Activated T-cell treated with anti-CD3 and anti-CD28 coated beads, Interleukin-2, amount 50 U/mL, for 72 hours (primary cell): ENCODE measurements at places on chromosomes 4 and X.

DNA sequence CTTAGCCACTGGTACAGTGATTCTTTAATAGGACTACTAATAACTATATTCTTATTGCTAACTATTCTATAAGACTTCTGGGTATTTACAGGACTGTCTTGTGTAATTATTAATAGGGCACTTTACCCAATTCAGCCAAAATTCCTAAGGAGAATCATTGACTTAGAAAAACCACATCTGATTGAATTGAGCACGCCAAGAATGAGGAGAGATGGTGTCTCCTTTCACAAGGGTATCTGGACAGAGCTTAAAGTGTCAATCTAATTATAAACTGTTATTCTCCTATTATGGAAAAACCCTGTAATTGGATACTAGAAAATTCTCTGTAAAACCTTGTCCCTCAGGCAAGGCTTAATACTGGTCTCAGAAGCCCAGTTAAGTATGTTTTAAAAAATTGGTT is 111.1 kb upstream of the TLL1 start:
- DNase-seq, result no peak

GRCh38 chrX:37796310-37796709 is 16.5 kb downstream of the CYBB start:
- no peak for DNase-seq

GRCh38 chr4:32879913-32880312 is 2159.7 kb downstream of the PCDH7 start:
- no peak for DNase-seq

DNA sequence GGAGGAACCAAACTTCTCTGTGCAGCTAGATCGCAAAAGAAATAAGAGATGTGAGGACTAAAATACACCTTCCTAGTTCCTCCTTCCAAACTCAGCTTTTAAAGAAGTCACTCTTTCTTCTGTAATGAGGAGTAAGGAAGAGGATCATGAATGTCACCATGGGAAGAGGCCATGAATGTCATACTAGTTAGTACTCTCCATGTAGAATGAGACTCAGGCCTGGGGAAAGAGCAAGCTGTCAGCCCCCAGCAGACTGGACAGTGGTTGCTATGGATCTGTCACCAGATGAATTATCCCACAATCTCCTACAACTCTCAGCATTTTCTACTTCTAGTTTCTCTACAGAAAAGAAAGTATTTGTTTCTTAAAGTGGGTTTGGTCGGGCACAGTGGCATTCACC is 57.1 kb upstream of the PRDM8 start:
- DNase-seq, result no peak

DNA sequence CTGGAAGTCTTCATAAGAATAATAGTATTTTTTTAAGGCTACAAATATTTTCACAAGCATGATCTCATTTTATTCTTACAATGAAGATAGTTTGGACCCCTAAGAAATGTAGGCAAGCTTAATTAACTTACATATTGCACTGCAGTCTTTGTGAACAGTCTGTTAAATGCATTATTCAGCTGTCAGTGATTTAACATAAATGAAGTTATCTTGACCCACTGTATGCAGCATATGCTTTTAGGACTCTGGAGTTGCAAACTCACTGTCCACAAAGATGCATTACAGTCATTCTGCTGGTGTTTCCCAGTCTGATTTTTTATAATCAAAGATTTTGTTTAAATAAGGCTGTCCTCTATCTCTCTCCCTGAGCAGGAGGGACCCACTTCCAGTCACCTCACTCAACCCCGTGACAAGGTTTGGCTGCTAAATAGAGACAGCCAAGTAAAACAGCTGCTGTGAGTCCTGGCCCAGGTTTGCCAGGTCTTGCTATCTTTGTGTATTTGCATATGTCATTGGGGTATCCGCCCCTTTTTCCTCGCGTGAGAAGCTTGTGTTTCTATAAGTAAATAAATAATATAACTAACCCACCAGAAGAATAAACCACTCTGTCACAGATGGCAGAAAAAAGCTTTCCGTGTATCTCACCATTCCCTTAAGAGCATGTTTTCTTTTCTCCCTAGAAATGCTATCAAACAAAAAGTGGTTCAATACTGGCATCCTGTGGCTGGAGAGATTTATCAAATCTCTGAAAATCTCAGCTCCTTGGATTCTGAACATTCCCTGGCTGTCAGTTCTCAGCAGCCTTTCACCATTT is 67.0 kb downstream of the SLC7A11 start:
- no peak for DNase-seq

DNA sequence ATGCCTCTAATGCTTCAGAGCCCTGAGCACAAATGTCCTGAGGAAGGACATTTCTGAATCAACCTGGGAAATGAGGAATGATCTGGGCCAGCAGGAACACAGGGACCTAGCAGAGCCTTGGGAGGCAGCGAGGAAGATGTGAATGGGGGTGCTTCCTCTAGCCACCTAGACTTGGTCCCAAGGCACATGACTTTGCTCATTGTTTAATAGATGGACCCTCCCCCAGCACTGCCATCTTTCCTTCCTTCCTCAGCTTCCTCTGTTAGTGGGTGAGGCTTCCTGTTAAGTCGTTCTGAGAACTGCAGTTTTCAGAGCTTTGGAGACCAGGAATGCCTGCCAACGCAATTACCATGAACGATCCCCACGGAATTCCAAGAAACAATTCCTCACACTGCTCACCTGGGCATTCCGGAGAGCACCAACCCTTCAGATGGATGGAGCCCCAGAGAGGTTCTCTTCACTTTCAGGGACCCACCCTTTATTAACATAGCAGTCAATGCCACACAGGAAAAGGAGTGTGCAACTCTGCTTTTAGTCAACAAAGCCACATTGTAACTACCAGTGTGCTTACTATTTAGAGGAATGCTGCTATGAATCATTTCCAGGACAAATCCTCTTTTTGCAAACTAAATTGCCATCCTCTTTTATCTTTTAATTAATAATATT is 48.5 kb upstream of the STIM2 start:
- no peak for DNase-seq

DNA sequence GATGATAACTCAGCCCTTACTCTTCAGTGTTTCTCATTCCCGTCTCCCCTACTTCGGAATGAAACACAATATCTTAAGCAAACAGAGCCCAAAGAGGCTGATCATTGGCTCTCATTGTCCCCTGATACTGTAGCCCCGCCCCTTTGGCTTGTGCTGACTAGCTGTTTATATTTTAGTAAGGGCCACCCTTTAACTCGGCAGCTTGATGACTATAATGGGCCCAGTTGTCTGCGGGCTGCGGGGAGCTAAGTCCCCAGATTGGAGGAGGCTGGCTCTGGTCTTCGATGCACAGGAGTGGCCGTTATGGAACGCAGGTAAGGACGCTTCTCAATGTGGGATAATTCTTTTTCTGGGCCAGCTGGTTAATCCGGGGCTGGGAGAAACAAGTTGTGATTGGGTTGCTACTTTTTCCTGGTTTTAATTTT is at the start of gene TRIM2:
Gene TRIM2, plus strand, starts transcription at position 197 of the 425 bp plus-strand sequence. Its CDS starts 88 bp downstream, at position 285.
- DNase-seq, result no peak

GRCh38 chrX:155071694-155072280 is 479 bp downstream of the BRCC3 start:
- no peak for DNase-seq

DNA sequence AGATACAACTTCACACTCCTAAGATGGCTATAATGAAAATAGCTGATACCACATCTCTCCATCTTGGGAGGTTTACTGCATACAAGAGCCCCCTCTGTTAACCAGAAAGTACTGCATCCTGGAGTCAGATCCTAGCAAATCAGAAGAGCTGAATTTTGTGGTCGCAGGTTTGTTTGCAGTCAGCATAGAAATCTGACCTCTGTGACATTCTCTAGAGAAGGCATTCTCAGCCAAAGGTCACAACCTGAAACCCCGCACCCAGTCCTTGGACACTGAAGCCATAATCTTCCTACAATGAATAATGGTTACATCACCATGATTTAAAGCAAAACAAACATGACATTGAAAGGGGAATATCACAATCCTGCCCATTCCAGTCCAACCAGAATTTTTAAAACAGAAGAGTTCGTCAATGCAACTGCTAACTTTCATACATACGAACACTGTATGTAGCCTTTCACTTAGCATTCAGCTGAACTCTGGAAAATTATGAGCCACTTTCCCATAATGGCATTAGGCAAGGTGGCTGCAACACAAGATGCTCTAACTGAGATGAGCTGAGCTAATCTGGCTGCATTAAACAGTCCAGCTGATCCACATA is 17.6 kb downstream of the HS6ST2 start:
- no peak for DNase-seq

DNA sequence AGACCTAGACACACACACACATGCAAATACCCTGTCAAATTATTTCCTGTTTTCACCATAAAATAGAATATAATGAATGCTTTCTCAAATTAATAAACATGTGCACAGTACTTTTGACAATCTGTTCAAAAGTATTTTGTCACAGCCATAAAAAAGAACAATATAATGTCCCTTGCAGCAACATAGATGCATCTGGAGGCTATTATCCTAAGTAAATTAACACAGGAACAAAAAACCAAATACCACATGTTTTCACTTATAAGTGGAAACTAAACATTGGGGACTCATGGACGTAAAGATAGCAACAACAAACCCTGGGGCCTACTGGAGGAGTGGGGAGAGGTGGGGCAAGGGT is 15.5 kb downstream of the RAB40A start:
- DNase-seq, result no peak

DNA sequence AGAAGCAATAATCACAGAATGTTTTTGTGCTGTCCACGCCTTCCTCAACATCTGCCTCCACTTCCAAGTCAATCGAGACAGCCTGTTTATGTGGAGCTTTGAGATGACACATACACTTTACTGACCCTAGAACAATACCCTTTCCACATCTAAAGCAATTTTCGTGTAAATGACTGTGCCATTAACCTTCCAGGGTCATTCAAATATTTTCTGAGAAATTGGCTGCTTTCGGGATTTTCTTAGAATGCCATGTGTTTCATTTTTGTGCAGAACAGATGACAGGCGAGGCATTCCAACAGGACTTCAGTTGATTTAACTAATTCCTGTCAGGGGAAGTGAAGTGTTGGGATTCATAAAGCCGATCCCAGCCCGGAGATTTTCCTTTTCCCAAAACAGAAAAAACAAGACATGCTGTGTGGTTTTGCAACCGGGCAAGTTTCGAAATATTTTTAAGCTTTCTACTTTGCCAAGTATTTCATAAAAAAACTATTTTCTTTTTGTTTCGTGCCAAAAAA is 73.9 kb downstream of the SORBS2 start:
- DNase-seq, result no peak

GRCh38 chrX:17680732-17681413 is 56.4 kb upstream of the SCML1 start:
- DNase-seq, result no peak

- peak; percentile 39 for DNase-seq
Observed at GRCh38 chrX:48083212-48083611, 11.8 kb upstream of the ZNF630 start.

DNA sequence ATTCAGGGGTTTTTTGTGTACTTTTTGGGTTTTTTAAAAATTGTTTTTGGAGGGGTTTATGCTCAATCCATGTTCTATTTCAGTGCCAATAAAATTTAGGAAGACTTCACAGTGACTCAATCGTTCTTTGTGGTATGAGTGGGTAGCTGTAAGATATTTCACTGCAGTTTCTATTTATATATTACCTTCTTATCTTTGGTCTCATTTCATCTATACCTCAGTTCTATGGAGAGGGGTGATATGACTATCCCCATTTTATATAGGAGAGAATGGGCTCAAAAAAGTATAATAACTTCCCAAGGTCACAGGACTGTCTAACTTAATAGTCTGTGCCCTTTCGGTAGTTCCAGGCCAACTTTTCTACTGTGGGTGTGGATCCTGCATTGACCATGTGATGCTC is 74.4 kb downstream of the MSN start:
- DNase-seq, result no peak

DNA sequence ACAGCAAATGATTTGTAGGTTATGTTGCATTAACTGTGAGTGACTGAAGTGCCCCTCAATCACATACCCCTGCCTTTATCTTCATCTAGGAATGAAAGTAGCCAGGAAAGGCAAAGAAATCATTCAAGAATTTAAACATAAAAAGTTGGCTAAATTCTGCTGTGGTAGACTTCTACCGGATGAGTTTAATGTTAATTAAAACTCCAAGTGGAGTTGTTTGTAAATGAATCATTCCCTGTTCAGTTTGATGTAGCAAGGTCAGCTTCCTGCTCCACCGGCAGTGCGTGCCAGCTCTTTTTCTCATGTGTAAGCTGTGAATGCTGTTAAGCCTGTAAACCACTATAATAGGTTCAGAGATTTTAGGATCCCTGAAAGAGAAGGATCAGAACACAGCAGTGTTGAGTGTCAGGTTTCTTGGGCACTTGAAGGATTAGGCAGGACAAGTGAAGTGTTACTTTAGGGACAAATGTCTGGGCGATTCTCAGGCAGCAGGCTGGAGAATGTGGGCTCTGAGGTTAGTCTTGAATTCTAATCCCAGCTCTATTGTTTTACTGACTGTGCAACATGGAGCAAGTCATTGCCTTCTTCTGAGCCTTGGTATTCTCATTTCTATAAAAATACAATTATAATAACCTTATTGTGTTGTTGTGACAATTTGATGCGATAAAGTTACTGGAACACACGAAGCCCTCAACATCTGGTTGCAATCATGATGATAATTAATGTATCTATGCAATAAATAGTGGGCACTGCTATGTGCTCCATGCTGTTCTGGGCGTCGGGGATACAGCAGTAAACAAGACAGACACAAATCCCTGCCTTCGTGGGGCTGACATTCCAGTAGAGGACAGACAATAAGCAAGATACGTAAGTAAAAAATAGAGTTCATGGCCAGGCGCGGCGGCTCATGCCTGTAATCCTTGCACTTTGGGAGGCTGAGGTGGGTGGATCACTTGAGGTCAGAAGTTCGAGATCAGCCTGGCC is 112.0 kb downstream of the SHROOM3 start:
- DNase-seq, result no peak

- DNase-seq, result peak; percentile 84
Observed at GRCh38 chrX:1537031-1537715, at the start of gene P2RY8. Gene P2RY8, minus strand, starts transcription at chrX:1537185. Its CDS starts 70,627 bp downstream, at chrX:1466558.

GRCh38 chr4:37935026-37935425 is 25.2 kb upstream of the PTTG2 start:
- DNase-seq, result no peak

DNA sequence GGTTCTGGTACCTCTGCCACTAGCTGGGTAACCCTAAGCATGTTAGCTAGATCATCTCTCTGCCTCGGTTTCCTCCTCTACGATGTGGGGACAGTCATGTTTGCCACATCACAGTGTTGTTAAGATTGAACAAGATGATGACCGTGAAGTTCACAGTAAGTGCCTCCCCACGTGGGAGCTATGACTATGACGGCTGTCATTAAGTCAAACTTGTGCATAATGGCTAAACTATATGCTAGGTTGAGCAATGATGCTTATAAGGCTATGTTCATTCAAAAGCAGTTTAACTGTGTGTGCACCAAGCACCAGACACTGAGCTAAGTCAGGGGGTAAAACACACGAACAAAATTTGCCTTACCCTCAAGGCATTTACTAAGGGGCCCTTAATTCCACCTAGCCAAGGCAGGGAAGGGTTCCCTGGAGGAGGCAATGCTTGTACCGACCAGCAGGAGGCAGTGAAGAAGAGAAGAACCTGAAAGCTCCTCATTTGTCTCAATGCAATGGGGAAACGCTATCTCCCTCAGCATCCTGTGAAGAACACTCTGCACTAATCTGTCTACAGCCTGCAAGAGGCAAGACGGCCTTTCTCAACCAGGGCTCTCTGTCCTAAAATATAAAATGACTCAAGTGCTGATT is 52.9 kb downstream of the MAP7D2 start:
- DNase-seq, result peak; percentile 2

GRCh38 chrX:68147848-68148247 is 285.4 kb downstream of the OPHN1 start:
- DNase-seq, result no peak
